ENCODE measurements at places on chromosomes 7 and 10. TPM values are rescaled to one million over a fixed set of nuclear protein-coding genes. Genes with fewer than 3 reads are reported as not detected.

SPDYE6 gene
- polyA plus RNA-seq = 0.16 TPM

PTF1A gene
- polyA plus RNA-seq = 16.2 TPM

AKR1C4 gene
- polyA plus RNA-seq = not detected

CLCN1 gene
- 0.07 TPM for polyA plus RNA-seq

ADCY1 gene
- polyA plus RNA-seq = 2.7 TPM

COL26A1 gene
- polyA plus RNA-seq = 0.11 TPM

CYP2C19 gene
- polyA plus RNA-seq = not detected

ELN gene
- polyA plus RNA-seq = 126 TPM

FKBP6 gene
- polyA plus RNA-seq = not detected

ASZ1 gene
- not detected for polyA plus RNA-seq

CCDC126 gene
- polyA plus RNA-seq = 5.4 TPM
